ENCODE measurements at places on chromosomes 4 and X. TPM values are rescaled to one million over a fixed set of nuclear protein-coding genes. Genes with fewer than 3 reads are reported as not detected.
A peak's percentile ranks its signal among the peaks of the same experiment; 100 is the strongest.

The SLC10A4 gene
- not detected for total RNA-seq

- H3K4me3 ChIP-seq, result no peak overlapping the region
- DNase-seq, result no peak
- no peak overlapping the region for H3K27ac ChIP-seq
- H3K36me3 ChIP-seq, result no peaks in the 10 kb centered on the region
These were observed 1.6 kb upstream of the ZC4H2 start for GRCh38 chrX:64977830-64978229.

The TEX13B gene
- not detected for total RNA-seq

The FATE1 gene
- total RNA-seq, result not detected

DNA sequence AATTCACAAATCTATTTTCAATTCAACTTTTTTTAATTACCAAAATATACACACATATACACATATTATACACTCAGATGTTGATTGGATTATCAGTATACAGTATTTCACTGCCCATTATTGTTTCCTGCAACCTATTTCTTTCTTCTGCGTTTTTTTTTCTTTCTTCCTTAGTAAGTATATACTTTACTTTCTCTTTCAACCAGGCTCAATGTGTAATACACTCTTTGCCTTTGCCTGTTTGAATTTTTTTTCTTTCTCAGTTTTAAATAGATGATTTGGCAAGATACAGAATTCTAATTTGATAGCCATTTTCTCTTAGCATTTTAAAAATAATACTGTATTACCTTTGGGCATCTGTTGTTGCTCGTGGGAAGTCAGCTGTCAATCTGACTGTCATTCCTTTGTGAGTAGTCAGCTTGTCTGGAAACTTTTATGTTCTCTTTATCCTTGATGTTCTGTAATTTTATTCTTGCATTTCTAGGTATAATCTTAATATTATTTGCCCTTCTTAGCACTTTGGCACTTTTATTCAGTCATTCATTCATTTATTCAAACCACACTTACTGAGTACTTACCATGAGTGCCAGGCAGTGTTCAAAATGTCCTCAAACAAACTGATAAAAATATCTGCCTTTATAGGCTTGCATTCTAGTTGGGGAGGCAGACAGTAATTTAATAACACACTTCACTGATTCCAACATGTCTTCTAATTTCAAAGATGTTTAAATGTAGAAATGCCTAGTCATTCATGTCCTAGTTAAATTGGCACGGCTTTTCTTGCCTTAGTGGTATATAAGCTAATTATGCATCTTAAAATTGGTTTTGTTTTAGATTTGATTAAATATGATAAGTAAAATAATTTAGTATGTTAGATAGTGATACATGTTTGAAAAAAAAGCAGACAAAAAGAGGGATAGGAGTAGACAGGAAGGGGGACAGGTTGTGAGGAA, 3.7 kb downstream of the USP38 start:
- no peak for DNase-seq
- no peaks in the 10 kb centered on the region for H3K36me3 ChIP-seq
- H3K27me3 ChIP-seq, result no peaks in the 10 kb centered on the region
- no peak overlapping the region for H3K27ac ChIP-seq
- peaks cover 22% of the 10 kb centered on the region for H3K4me1 ChIP-seq
- H3K4me3 ChIP-seq, result peak overlapping the region; percentile 87

- peaks cover 100% of the 10 kb centered on the region for H3K4me1 ChIP-seq
- no peak for DNase-seq
- H3K4me3 ChIP-seq, result no peak overlapping the region
- no peaks in the 10 kb centered on the region for H3K27me3 ChIP-seq
These were observed 10.0 kb downstream of the SH3BP2 start for GRCh38 chr4:2802618-2803531.

- no peaks in the 10 kb centered on the region for H3K27me3 ChIP-seq
- H3K27ac ChIP-seq, result no peak overlapping the region
- no peak overlapping the region for H3K4me3 ChIP-seq
- H3K4me1 ChIP-seq, result peaks cover 8% of the 10 kb centered on the region
These were observed 7.1 kb upstream of the ELF2 start for GRCh38 chr4:139184129-139184528.

DNA sequence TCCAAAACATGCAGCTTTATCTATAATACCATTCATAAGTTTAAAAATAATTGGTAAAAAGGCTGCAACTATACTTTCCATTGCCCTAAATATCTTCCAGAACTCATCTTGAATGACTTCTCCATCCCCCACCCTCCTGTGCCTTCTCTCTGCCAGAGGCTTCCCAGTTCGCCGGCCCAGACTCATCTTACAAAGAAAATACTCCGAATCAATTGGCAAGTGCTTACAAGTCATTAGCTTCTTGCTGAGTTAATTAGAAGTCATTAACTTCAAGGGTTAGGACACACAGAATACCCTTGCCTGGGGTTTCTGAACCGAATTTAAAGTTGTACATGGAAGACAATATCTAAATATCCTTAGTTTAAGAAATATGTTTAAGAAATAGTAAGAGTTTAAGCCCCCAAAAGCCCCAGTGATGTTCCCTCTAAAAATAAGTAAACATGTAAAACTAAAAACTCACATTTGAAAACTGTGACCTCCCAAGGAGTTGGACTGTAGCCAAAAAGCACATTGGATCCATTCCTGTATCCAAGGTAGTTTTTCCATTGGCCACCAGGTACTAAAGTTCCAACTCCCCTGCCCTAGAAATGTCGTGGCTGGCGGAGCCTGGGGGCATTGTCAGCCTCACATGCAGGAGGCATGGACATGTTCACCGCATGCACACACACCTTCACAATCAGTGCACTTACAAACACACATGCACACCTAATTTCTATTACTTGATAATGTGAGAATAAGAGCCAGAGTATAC, 535.2 kb upstream of the FAT1 start:
- H3K36me3 ChIP-seq, result no peaks in the 10 kb centered on the region
- no peaks in the 10 kb centered on the region for H3K4me1 ChIP-seq
- no peaks in the 10 kb centered on the region for H3K27me3 ChIP-seq
- H3K4me3 ChIP-seq, result no peak overlapping the region
- H3K27ac ChIP-seq, result no peak overlapping the region
